ENCODE measurements at places on chromosomes 6 and 20. TPM values are rescaled to one million over a fixed set of nuclear protein-coding genes. Genes with fewer than 3 reads are reported as not detected.

The PCNA gene
- total RNA-seq: 91.1 TPM

The EFHC1 gene
- 22.2 TPM for total RNA-seq

The RAET1G gene
- 0.41 TPM for total RNA-seq

The MGME1 gene
- 10.9 TPM for total RNA-seq

The C6orf163 gene
- total RNA-seq: 2.7 TPM

The MAN1A1 gene
- total RNA-seq: 45.1 TPM

The ZNF165 gene
- total RNA-seq: 3.9 TPM

The TREM1 gene
- 1.2 TPM for total RNA-seq

The DZANK1 gene
- total RNA-seq: 2.7 TPM

The SNPH gene
- total RNA-seq: 1.1 TPM

The LTB gene
- 2.2 TPM for total RNA-seq

The ELOVL5 gene
- 27.5 TPM for total RNA-seq

The PTPRK gene
- 86.7 TPM for total RNA-seq

The AGER gene
- 5.3 TPM for total RNA-seq

The NR2E1 gene
- not detected for total RNA-seq

The THEMIS gene
- total RNA-seq: 1.2 TPM

The MOG gene
- total RNA-seq: not detected

The STMN3 gene
- total RNA-seq: 19.7 TPM

The SUMO4 gene
- total RNA-seq: 3.6 TPM

The MYB gene
- 56.3 TPM for total RNA-seq

The BMP7 gene
- total RNA-seq: 2.0 TPM

The WFDC2 gene
- 78.0 TPM for total RNA-seq

The RAMACL gene
- total RNA-seq: 0.92 TPM
